ENCODE measurements at places on chromosomes 5 and 9. TPM values are rescaled to one million over a fixed set of nuclear protein-coding genes. Genes with fewer than 3 reads are reported as not detected.

GRCh38 chr5:151094030-151094851, 13.4 kb upstream of the TNIP1 start:
- no peak for DNase-seq

GRCh38 chr9:36142510-36143244, 6.1 kb downstream of the GLIPR2 start:
- no peak for DNase-seq

GRCh38 chr9:109012009-109012875, 1.1 kb downstream of the CTNNAL1 start:
- peak; percentile 74 for DNase-seq

- no peak for DNase-seq
These were observed 77.0 kb upstream of the PITX1 start for GRCh38 chr5:135110785-135111596.

FOXD4L4 gene
- not detected for polyA plus RNA-seq

WWC1 gene
- polyA plus RNA-seq = 5.2 TPM

- DNase-seq = no peak
These were observed 88.2 kb upstream of the BASP1 start for GRCh38 chr5:17129093-17129849.

DNA sequence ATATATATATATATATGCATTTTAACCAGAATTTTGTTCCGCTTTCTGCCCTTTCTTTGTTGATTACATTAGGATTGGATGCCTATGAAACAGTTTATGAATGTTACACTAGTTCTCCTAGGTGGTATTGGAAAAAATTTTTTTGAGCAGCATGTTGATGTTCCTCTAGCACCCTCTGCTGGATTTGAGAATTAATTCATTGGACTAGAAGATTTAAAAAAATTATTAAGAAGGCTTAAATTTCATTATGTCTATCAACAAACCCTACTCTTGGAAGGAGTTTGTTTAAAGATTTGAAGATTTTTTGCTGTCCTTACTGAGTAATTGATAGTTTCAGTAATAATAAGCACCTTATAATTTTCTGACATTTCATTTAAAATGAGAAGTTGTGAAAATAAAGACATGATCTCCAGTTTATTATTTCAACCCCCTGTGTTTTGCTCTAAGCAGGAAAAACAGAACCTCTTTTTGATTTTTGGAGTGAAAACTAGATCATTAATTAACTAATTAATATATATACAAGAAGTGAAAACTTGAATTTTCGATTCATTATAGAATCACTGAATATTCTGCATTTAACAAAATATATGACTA, 89.6 kb downstream of the CCDC171 start:
- DNase-seq = peak; percentile 13

DNA sequence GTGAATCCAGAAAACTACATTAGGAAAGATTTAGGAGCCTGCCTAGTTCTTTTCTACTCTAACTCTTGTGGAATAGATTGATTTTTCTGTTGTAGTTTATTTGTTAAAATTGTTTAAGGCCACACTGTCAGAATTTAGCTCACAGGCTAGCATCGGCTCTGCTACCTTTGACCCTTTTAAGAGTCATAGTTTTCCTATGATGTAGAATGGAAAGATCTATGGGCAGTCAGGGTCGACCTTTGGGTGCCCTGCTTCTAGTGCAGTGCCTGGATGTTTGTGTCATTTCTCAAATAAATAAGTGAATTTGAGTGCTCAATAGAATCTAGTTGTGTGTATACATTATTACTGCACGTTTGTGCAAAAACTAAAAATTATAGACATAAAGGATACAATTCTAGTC, 38.7 kb downstream of the BASP1 start:
- DNase-seq = no peak

DNA sequence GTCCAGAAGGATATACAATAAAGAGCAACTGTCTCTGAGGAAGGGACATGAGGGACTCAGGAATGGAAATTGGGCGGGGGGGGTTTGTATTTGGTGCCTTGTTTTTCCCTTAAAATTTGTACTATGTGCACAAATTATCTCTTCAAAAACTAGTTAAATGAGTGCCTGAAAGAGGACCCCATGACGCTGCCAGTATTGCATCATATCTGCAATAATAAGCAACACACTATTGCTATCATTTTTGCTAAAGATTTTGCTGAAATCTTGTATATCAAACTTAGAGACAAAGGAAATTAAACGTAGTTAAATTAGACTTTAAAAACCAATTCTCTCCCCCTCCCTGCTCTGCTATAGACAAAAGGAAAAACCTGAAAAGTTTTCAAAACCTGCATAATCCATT, 89.7 kb upstream of the SLC30A5 start:
- no peak for DNase-seq

GRCh38 chr5:82414041-82414388, 135.9 kb upstream of the RPS23 start:
- DNase-seq = no peak

DNA sequence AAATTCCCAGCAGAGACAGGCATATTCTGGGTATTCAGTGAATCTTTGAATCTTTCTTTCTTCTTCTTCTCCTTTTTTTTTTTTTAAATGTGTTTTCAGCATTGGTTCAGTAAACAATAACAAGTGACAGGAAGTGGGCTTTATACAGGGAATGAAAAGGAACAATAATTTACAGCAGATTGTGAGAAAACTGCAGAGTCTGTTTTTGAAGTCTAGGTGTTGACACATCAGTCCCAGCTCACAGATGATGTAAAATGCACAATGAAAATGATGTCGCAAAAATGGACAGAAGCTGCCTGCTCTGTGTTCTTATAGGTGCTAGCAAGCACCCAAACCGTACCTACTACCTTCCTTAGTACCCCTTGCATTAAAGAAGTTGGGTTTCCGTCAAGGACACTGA, 38.8 kb downstream of the TNC start:
- DNase-seq = no peak

GRCh38 chr9:12674961-12675360, 18.2 kb upstream of the TYRP1 start:
- DNase-seq = no peak

IL13 gene
- not detected for polyA plus RNA-seq

ENHO gene
- 0.09 TPM for polyA plus RNA-seq

SV2C gene
- polyA plus RNA-seq = not detected

DNA sequence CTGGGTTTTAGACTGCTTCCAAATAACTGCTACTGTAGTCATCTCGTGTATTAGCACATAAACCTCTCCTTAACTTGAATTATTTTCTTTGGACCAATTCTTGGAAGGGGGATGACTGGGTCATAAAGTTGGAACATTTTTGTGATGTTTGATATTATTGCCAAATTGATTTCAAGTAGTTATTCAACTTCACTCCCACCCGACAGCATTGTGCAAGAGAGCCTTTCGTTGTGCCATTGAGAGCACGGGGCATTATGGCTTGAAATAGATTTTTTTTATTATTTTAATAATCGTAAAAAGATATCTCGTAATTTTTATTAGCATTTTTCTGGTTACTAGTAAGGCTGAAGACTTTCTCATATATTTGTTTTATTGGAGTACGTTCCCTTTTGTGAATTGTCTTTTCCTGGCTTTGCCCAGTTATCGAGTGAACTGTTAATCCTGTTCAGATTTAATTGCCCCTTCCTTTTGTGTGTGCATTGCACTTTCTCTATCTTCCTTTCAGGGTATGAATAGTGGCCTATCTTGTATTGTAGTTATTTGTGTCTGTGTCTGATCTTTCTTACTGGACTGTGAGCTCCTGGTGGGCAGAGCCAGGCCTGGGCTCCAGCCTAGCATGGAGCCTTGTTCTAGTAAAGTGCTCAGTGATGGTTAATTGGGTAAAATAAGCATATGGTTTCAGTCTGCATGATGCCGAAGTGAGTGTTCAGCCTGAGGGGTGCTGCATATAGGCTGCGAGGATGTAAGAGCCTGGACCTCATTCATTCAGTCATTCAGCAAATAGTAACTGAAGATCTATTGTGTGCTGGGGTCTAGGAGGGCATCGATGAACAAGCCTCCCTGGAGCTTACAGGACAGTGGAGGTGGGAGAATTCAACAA, 93.5 kb upstream of the SHB start:
- no peak for DNase-seq

GRCh38 chr5:133686566-133686965, 74.2 kb upstream of the FSTL4 start:
- DNase-seq = no peak

PDE8B gene
- polyA plus RNA-seq = 0.02 TPM

DNA sequence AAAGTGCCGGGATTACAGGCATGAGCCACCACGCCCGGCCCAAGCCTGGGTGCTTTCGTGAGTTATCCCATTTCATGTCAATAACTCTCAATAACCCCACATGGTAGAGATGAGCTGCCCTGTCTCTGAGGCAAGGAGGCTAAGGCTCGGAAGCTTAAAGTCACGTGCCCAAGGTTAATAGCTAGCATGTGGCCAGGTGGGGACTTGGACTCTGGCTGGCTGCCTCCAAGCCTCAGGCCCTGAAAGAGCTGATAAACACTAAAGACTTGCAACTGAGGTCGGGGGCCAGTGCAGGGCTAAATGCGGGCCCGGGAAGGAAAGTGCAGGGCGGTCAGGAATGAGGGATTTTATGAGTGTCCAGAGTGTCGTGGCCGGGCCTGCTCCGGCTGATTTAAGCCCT, 30.9 kb upstream of the BARHL1 start:
- DNase-seq = no peak

DNA sequence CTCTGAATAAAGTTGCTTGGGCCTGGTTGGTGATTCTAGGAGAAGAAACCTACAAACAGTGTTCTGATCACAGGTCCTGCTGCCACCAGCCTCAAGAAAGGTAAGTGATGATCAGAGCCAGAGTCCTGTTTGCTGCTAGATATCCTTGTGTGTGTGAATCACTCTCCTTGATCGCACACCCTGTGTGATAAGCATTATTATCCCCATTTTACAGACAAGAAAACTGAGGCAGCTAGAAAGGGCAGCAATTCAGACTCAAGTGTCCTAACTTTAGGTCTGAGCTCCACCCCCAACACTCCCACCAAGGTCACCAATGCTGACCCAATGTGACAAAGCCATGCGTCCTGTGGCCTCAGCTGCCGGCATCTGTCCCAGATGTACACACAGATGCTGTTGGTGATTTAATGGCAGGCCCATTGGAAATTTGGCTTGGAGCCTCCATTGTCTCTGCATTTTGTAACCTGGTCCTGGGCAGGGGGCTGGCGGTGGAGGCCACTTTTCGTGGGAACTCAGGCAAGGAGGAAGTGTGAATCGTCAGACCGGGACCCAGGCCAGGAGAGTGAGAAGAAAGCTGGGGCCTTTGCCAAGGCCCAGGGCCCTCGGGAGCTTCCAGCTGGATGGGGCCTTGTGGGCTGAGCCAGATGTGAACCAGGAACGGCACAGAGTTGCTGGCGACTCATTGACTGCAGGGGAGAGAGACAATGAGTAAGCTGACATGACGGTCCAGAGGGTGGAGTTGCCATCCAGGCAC, 29.8 kb upstream of the GGTA1 start:
- peak; percentile 93 for DNase-seq

CDH10 gene
- polyA plus RNA-seq = not detected

DNA sequence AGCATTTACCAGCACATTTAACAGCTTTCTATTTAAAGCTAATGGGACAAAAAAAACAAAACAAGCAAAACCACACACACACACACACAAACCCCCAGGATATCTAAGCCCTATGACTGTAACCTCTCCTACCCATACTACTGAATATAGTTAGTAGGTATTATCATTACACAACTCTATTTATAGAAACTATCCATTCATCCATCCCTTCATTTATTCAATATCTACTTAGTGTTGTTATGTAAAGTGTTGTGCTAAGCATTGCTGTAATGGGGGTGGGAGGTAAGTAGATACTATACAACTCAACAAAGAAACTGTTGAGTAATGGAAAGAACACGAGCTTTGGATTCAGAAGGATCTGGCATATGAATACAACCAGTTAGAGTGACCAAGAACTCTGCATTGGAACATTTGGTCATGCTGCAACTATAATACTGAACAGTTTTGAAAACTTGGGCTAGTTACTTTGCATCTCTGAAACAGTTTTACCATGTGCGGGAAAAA, 82.3 kb upstream of the ZNF608 start:
- no peak for DNase-seq

- DNase-seq = no peak
These were observed 13.5 kb upstream of the GRM6 start for GRCh38 chr5:179008667-179009066.
